Fibroblast of lung (primary cell): ENCODE measurements at places on chromosomes 1 and 21. TPM values are rescaled to one million over a fixed set of nuclear protein-coding genes. Genes with fewer than 3 reads are reported as not detected.

The CYP2J2 gene
- under 0.01 and 0.17 TPM in 2 replicates for total RNA-seq

The FMO5 gene
- total RNA-seq: 1.3 and 2.8 TPM in 2 replicates

The MCOLN2 gene
- total RNA-seq: 1.5 and 6.2 TPM in 2 replicates

GRCh38 chr1:178645157-178645807, 79.8 kb upstream of the RALGPS2 start:
- H3K4me3 ChIP-seq: no peak overlapping the region
- H3K27ac ChIP-seq: no peak overlapping the region
- no peaks in the 10 kb centered on the region for H3K27me3 ChIP-seq
- H3K4me1 ChIP-seq: peaks cover 10% of the 10 kb centered on the region

- DNase-seq: no peak
- H3K4me3 ChIP-seq: no peak overlapping the region
- no peaks in the 10 kb centered on the region for H3K36me3 ChIP-seq
- H3K27me3 ChIP-seq: no peaks in the 10 kb centered on the region
Observed at GRCh38 chr1:97427371-97427770, 493.5 kb downstream of the DPYD start.

DNA sequence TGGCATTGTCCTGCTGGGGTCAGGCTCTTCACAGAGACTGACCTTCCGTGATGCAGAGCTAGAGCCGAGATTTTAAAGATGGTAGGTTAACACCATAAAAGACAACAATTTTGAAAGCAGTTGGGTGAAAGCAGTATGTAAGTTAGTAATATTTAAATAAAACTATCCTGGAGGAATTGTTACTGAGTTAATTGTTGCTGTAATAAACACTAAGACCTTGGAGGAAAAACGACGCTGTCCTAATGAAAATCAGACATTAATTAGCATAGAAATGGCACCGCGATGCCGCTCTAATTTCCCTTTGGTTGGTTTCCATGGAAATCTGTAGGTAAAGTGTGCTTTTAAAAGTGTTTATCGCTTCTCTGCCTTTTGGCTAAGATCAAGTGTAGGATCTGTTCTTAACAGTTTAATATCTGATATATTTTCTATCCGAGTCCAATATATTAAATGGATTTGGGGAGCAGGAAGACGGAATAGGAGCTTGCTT, 745 bp upstream of the ANP32E start:
- no peaks in the 10 kb centered on the region for H3K36me3 ChIP-seq
- peak overlapping the region; percentile 94 for H3K27ac ChIP-seq
- no peaks in the 10 kb centered on the region for H3K27me3 ChIP-seq
- H3K4me1 ChIP-seq: peaks cover 2% of the 10 kb centered on the region
- no peak for DNase-seq
